SW 1271 (cell line): ENCODE measurements at places on chromosomes 1 and 21.

DNA sequence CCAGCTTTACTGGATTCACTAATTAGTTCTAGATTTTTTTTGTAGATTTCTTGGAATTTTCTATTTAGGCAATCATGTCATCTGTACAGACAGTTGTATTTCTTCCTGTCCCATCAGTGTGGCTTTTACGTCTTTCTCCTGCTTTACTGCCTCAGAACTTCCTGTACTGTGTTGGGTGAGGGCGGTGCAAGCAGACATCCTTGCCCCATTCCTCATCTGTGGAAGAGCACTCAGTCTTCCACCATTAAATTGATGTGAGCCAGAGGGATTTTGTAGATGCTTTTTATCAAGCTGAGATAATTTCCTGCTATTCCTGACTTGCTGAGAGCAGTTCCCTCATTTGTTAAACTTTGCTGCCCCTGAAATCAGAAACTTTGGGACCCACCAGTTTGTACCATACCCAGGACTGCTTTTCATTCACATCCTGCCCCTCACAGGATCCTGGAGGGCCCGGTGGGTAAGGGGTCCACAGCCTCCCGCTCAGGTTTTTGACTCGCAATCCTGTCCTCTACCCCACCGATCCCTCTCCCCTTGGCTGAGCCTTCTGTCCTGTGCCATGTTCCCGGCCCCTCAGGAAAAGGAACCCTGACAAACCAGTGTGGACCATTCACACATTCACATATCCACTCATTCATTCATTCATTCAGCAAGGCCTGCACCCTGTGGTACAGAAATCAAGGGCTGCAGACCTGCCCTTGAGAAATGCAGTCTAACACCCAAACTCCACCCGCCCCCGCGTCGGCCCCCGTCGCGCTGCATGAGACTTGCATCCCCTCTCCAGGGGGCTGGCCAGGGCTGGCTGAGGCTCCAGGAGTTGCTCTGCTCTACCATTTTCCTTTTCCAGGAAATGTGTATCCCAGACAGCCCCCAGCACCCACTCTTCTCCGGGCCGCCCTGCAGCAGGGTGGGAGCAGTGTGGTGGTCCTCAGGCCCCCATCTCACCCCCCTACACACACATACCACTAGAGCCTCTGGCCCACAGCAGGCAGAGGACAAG is 246.5 kb upstream of the VAMP3 start:
- no peak for DNase-seq

DNA sequence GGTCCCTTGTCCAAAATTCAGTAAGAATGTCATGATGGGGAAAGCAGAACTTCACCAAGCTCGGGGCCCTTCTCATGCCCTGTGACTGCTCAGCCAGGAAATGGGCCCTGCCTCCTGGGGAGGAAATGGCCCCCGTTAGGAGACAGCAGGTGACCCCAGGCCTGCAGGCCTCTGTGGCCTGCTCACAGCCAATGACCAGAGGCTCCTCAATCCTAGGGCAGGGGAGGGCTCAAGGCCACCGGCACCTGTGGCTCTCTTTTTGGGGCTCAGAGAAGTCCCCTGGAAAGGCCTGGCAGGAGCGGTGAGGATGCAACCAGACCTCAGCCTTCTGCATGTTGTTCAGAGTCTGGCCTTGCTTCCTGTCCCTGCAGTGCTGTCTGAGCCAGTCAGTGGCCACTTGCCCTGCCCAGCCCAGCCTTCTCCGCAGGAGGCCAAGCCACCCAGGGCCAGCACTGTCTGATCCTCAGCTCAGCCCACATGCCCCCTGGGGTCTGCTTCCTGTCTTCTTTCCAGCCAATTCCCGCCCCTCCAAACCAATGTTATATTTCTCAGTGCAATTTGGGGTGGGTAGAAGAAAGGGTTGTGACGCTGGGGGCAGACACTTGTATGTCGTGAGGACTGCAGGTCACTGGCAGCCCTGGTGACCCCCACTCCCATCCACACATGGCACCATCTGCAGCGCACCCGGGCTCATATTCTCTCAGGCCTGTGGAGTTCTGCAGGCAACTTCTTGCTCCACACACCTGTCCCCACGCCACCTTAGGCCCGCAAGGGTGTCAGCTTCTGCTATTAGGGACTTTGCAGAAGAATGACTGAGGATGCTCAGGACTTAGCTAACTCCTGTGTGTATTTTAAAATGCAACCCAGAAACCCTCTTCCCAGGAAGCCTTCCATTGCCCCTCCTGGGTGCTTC is 83.6 kb downstream of the ITPKB start:
- no peak for DNase-seq

- DNase-seq, result no peak
Measured at GRCh38 chr21:34835526-34835925, 166.7 kb downstream of the CLIC6 start.

- no peak for DNase-seq
Measured at GRCh38 chr1:55257958-55258357, 42.8 kb upstream of the USP24 start.

- DNase-seq, result no peak
Measured at GRCh38 chr1:177315261-177315660, 144.5 kb downstream of the BRINP2 start.

- DNase-seq, result no peak
Measured at GRCh38 chr1:159705251-159705903, 9.0 kb downstream of the CRP start.

DNA sequence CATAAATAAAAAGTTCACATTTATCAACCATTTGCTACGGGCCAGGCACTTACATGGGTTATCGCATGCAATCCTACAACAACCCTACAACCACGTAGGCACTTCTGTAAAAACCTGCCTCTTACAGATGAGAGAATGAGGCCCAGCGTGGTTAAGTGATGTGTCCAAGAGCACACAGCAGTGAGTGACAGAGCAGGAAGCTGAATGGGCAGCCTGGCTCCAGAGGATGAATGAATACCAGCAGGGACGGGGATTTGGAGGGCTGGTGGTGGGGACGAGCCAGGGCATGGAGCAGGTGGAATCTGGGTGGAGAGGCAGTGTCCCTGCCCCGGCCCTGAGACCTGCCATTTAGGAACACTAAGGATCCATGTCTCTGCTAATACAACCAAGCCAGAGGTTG is 35.5 kb downstream of the SYF2 start:
- DNase-seq, result no peak

DNA sequence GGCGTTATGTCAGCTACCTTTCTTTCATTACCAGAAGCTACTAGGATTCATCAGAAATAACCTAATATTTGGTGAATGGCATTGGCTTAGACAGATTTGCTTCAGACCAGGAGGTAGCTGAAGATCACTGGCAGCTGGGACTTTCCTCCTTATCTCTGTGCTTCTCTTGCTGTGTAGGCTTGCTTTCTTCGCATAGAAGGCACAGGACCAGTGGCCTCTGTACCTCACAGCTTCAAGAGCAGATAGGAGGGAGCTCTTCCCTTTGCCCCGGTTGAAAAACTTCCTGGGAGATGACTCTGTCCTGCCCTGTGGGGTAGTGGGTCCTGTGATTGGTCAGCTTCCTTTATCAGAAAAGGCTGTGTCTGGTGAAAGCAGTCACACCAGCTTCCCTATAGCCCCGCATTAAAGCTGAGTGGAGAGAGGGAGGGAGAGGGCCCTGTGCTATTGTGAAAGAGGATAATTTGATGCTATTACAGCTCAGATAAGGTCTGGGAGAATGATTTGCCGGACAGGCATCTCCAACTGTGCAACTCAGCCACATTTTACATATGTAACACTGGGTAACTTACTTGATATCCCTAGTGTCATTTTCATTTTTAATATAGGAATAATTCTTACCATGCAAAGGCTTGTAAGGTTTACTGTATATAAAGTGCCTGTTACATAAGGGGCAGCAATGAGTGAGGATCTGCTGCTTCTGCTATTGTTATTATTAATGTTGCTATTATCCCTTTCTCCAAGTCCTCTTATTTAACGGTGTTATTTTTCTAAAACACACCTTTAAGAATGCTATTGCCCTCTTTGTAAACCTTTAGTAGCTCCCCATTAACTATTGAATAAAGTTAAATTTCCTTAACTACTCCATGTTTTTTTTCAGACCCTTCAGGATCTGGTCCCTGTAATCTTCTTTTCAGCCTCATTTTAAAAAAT is 31.6 kb downstream of the OSBPL9 start:
- no peak for DNase-seq

DNA sequence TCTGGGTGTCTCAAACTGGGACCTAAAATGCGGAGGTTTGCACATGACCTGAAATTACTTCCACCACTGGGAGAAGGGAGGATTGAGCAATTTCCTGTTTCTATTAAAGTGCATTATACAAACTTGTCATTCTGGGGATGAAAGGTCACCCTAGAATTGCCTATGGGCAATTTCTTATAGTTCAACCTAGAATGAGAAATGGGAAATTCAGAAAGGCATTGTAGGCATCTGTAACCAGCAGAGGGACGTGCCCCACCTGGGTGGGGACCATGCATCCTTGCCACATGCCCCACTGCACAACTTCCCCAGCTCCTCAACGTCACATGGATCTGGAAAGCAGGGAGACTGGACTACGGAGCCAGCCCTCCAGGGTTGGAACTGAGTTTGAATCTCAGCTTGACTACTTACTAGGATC is 47.0 kb downstream of the MRPL39 start:
- no peak for DNase-seq

- DNase-seq, result no peak
Measured at GRCh38 chr1:93029317-93029716, 49.8 kb upstream of the MTF2 start.

DNA sequence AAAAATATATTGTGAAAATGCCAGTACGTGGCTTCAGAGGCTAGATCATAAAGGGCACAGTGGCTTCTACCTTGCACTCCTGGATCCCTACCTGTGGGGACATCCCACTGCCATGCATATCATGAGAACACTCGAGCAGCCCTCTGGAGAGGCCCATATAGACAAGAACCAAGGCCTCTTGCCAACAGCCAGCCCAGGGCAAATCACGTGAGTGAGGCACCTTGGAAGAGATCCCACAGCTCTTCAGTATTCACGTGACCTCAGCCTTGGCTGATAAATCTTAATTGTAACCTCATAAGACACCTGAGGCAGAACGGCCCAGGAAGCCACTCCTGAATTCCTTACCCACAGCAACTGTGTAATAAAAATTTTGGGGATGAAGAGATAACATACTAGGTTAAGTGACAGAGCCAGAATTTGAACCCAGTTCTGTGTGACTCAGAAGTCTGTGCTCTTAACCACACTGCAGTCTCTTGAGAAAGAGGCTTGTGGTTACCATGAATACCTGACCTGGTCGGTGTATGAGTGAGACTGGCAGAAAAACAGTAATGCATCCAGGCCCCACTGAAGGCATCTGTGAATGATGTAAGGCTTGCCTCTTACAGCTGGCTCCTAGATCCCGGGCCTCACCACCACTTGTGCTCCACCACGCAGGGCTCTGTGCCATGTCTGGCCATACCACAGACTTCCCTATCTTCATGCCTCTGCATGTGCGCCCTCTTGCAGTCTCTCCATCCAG is 6.9 kb upstream of the A3GALT2 start:
- DNase-seq, result no peak

DNA sequence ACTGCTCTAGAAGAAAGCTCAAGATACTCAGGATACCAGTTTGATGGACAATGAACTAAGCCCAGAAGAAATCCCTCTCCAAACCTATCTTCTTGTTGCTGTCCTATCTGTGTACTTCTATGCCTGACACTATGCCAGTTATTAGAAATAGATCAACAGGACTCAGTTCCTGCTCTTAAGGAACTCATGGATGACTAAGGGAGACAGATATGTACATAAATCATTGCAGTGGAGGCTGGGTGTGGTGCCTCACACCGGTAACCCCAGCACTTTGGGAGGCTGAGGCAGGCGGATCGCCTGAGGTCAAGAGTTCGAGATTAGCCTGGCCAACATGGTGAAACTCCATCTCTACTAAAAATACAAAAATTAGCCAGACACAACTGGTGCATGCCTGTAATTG is 42.4 kb upstream of the AK4 start:
- DNase-seq, result no peak

DNA sequence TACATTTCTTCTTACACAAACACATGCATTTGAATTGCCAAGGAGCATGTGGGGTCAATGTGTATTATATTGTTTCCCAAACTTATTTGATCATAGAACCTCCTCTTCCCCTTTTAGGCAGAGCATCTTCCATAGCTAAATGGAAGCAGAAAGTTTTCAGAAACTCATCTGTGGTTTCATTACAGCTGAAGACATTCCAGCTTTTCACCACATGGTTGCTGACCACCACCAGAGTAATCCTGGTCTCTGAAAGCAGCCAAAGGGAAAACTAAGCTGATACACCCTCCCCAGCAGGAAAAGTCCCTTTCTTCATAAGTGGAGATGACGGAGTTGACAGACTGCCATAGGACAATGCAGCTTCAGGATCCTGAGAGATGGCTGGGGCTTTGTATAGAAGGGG is 30.2 kb upstream of the OTUD3 start:
- DNase-seq, result no peak

DNA sequence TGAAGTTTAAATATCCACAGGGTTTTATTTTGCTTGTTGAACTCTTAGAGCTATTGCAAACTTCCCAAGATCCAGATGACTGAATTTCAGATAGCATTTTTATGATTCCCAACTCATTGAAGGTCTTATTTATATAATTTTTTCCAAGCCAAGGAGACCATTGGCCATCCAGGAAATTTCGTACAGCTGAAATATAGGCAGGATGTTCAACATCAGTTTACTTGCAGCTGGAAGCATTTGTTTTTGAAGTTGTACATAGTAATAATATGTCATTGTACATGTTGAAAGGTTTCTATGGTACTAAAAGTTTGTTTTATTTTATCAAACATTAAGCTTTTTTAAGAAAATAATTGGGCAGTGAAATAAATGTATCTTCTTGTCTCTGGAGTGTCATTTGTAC is 32.8 kb upstream of the DDR2 start:
- no peak for DNase-seq

- no peak for DNase-seq
Measured at GRCh38 chr1:241932845-241933244, 24.7 kb upstream of the BECN2 start.

GRCh38 chr1:118217141-118217838 is 32.3 kb upstream of the SPAG17 start:
- no peak for DNase-seq
